ENCODE measurements at places on chromosomes 5 and 9. TPM values are rescaled to one million over a fixed set of nuclear protein-coding genes. Genes with fewer than 3 reads are reported as not detected.

F12 gene
- polyA plus RNA-seq = 9.1 TPM

GRCh38 chr5:139387611-139388197, 2.0 kb downstream of the MZB1 start:
- no peak for DNase-seq

CDKN2A gene
- not detected for polyA plus RNA-seq

- DNase-seq = no peak
Observed at GRCh38 chr5:137954131-137954879, 65.0 kb downstream of the PKD2L2 start.

DNA sequence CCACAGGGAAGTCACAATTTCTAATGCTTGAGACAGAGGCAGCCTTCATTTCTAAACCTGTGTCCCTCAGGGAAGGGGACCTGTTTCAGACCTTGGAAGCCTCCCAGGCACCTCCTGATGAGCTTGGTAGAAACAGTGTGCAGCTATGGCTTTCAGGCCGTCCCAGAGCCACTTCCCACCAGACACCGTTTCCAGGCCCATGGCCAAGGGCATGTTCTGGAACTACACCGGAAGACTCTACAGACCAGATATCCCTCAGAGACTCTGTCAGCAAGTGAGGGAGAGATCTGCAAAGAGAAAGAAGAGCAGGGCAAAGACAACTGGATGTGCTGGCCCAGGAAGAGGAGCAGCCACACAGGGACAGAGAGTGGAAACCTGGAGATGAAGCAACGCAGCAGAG, 82.2 kb upstream of the HSPA9 start:
- DNase-seq = no peak

DNA sequence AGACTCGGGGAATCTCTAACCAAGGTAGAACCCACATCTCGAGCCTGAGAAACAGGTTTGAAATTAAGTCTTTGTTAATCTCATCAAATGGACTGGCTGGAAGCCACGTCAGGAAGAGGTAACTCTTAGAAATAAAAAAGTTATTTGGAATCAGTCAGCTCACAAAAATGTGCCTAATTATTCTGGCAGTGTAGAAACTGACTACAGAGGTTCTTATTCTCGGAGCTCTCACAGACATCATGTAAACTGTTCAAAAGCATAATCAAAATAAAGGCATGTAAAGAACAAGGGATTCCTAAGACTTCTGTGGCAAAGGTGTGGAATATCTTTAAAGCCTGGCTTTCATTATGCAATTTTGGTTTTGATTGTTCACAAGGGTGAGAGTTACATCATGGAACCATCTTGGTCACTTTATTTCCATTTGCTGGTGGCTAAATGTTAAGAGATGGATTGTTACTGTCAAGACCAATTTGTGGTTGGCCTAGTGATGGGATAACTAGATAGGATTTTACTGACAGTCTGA, 85.1 kb downstream of the OTULIN start:
- DNase-seq = no peak

DNA sequence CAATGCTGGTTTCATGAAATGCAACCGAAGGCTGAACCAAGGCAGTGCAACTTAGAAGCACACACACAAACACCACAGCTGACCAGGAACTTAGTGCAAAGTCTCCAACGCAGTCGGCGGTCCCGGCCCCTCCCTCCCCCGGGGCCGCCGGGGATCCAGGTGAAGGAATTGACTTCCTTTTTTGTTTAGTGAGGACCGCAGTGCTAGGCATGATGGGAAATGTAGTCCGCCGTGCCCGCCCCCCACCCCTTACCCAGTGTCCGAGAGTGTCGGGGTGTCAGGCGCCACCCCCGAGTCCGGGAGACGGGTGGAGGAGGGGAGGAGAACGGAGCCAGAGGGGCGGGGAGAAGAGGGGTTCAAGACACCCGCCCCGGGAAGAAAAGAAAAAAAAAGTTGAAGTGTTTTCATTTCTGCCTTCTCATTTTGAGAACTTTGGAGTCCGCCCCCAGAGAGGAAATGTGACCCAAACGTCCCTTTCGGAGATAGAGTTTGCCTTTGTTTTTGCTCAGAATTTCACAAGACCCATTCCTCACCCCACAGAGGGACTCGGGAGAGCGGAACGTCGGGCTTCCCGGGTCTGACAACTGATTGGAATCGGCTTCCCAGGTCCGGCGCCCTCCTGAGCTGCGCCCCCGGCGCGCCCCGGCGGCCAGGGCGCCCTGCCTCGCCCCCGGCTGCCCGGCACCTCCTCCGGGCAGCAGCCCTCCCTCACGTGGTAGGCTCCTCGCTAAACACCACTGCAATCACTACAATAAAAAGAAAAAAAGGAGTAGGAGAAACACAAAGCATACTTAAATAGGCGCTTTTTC, 2.0 kb downstream of the IER5L start:
- DNase-seq = peak; percentile 79

DNA sequence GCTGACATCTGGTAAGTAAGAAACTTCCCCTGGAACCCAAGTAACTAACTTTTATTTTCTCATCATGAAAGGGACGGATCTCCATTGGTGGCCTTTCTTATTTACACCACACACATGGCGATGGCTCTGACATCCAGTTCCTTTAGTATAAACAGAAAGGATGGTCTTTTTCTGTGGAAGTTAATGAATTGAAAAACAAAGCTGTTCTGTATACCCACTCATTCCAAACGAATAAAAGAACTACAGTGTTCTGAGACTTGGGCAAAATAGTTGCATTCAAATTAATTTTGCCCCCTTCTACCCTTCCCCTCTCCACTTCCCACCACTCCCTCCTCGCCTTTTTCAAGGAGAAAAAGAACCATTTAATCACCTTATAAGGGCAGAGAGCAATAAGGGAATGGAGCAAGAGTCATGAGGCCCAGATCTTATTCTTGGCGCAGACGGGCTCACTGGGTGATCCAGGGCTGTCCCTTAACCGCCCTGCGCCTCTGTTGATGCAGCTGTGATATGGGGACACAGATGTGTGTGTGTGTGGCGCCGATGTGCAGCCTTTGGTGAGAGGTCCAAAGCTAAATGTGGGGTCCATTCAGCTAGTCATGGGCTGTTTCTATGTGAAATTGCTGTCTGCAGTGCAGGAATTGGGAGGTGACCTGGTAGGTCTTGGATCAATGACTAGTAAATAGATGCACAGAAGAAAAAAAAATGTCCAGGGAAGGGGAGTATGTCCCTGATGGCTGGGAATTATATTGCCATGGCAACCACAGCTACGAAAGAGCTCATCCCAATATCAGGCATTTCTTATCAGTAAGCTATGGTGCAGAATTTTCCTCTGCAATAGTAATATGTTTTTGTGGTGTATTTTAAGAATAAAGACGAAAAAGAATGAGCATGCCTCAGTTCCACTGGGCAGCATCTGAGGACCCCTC, 141.5 kb upstream of the ERCC6L2 start:
- no peak for DNase-seq

DNA sequence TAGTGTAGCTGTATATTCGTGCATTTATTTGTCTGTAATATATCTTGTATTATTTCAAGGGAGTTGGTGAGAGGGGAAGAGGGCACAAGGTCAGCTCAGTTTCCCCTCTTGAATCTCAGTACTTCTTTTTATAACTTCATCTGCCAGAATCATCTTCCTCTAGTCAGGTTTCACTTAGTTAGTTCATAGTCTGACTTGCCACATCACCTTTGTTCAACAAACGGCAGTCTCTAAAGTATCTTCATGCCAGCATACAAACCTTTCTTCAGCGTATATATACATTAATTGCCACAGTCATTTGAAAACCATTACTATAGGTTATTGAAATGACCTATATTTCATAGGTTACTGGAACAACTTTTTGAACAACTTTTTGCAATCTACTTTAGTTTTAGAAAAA, 1.6 kb downstream of the ECM2 start:
- no peak for DNase-seq

Measured in renal cortex interstitium (tissue), 15 donors.